D341Med (cell line): ENCODE measurements at places on chromosomes 12 and 14.
A peak's percentile ranks its signal among the peaks of the same experiment; 100 is the strongest.

DNA sequence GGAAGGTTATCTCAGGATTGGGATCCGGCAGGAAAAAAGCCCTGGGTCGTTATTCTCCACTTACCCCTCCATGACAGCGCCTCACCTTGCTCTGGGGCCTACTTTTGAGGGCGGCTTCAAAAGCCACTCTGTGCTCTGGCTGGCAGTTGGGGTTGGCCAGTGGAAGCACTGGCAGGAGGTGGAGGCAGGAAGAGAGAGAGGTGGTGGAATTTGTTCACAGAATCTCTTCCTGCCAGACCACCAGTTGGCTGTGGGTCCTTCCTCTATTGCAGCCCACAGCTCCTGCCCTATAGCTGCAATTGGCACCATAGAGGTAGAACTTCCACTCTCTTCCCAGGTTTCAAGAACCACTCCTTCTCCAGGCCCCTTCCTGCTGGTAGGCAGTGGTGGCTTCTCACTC lies 32.7 kb upstream of the SDR39U1 start:
- no peak for DNase-seq

- DNase-seq: no peak
These were observed 114.7 kb upstream of the EEA1 start for GRCh38 chr12:93043877-93044209.

DNA sequence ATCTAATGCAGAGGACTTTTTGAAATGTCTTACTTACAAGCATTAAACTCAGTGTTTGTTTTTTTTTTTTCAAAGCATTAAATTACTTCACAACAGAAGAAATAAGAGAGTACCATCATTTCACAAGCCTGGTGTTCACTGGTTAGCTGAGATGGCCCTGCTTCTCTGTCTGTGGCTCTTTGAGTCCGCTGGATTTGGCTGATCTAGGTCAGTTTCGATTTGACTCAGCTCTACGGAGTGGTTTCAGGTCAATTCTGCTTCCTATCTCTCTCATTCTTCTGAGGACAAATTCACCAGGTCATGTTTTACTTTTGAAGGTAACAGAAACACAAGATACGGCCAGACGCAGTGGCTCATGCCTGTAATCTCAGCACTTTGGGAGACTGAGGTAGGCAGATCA lies 1066.1 kb downstream of the FLRT2 start:
- DNase-seq: no peak

DNA sequence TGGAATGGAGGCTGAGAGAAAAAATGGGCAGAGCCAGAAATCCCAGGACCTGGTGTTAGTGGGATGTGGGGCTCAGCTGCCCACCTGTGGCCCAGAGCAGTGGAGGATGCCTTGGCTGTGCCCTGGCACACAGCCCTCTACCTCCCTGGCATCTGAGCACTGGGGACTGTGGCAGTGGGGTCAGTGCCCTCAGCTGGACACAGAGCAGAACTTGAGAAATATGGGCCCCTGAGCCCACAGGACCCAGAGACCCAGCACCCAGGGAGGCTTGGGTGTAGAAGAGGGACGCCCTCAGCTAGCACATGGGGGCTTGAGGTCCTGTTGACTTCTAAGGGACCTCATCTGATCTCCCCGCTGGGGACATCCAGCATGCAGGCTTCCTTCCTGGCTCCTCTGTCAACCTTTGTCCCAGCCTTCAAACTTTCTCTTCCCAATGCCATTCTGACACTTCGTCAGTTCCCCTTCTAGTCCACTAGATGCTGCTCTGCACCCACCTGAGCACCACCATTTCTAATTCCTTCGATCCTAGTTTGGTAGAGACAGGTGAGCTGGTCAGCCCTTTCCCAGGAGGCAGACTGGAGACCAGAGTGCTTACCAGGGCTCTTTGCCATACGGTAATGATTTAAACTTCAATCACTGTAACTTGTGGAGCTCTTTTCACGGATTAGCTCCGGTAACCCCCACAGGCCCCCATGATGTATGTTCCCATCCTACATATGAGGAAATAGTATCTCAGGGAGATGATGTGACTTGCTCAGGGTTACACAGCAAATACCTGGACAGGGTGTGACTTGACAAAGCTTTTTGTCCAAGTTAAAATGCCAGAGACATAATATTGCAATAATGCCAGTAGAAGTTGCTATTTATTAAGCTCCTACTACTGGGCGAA lies 143.7 kb downstream of the ASCL4 start:
- peak; percentile 45 for DNase-seq

DNA sequence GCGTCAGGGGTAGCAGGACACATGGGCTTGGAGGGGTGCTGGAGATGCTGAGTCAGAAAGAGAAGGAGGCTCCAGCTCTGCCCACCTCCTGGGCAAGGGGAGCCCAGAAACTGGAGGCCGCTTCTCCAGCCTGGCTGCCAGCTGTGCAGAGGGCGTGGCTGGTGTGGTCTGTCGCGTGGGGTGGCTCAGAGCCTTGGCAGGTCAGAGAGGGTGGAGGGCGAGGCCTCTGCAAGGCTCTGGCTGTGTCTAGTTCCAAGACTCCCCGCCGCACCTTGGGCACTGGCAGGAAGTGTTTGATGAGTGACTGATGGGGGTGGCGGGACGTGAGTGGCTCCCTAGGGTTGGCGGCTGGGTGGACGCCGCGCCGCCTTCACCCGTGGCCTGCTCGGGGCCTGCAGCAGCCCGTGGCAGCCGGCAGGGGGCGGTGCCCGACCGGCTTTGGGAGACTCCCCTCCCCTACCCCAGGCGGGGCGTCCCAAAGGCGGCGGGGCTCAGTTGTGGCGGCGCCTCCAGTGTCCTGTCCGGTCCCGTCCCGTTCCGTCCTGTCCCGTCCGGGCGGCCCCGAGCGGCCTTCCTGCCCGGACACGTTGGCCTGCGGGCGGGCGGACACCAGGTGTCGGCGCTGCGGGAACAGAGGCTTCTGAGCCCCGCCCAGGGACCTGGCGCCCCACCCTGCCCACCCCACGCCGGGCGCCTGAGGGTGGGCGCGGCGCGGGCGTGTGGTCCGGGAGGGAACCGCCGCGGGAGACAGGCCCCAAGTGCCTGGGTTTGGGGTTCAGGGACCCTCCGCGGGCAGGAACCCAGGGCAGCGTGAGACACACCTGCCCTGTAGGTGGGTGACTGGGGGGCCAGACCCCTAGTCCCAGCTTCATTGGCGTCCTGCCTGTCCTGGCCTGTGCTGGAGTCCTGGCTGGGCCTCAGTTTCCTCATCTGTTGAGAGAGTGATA lies 39.7 kb downstream of the KRT80 start:
- peak; percentile 92 for DNase-seq

- no peak for DNase-seq
These were observed 784.6 kb downstream of the LRFN5 start for GRCh38 chr14:42391146-42391834.

DNA sequence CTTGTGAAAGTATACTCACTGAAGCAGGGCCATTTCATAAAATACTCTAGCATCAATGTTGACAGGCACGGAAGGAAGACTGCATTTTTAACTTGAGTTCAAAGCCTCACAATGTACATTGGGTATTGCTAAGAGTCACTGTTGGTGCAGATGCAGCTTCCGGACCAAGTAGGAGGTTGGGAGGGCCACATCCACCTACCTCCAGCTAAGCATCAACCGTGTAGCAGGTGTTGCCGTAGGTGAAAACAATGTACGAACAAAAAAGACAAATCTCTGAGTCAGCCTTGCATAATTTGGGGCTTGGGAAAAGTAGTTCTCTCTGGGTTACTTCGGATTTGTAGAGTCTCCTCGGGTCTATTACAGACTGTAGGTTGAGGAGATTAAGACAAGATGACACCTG lies 48.1 kb downstream of the TMTC1 start:
- no peak for DNase-seq

- peak; percentile 65 for DNase-seq
These were observed 588.2 kb downstream of the NRXN3 start for GRCh38 chr14:78758333-78758732.

- peak; percentile 75 for DNase-seq
These were observed at the start of gene INHBE for GRCh38 chr12:57454566-57455373. Gene INHBE (plus strand): TSS chr12:57455307. CDS start chr12:57455537, 230 bp downstream.

GRCh38 chr12:122029620-122030423 lies 8.1 kb downstream of the BCL7A start:
- DNase-seq: no peak

DNA sequence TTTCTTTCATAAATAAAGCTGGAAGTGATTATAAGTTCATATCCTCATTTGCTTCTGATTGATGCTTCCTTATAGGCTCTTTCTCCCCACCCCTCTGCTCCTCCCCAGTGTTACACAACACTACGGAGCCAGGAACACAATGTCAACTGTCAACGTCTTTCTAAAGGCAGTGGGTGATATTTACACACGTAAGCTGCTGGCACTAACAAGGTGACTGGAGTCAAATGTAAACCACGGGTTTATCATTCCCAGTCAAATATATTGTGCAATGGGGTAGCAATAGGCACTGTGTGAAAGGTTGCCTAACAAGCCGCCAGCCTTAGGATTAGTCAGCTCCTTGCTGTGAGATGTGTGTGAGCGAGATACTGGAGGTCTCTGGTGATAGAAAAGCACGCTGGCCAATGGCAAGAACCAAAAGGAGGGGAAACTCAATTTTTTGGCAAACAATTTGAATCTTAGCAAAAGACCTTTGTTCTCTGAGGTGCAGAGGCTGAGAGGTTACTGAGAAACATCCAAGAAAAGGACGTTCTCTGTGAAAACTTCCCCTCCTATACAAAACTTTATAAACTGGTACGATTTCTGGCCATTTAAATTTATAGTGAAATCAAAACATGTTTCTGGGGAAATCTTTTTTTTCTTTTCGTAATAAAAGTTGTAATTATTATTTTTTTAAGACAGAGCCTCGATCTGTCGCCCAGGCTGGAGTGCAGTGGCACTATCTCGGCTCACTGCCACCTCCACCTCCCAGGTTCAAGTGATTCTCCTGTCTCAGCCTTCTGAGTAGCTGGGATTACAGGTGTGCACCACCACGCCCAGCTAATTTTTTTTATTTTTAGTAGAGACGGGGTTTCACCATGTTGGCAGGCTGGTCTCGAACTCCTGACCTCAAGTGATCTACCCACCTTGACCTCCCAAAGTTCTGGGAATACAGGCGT lies 22.3 kb upstream of the HECTD1 start:
- DNase-seq: no peak

GRCh38 chr14:86404989-86405649 lies 875.2 kb downstream of the FLRT2 start:
- no peak for DNase-seq

DNA sequence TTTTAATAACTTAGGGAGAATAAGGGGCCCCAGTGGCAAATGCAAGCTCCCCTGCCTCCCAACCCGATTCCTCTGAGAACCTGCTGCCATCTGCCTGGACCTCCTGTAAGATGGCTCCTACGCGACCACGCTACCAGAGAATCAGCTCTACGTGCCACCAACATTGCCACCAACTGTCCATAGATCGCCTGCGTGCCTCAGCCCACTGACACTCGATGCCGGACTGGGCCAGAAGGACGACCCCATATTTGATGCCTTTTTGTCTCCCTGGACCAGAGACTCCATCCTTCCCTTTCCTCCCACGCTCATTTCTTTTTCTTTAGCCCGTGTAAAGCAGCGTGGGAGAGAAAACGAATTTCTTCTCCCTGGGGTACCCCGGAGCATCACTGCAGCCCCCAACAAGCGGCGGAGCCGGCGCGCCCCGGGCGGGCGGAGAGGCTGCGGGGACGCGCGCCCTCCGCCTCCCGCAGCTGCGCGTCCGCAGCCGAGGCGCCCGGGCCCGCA lies 565 bp upstream of the KLHL42 start:
- peak; percentile 49 for DNase-seq

DNA sequence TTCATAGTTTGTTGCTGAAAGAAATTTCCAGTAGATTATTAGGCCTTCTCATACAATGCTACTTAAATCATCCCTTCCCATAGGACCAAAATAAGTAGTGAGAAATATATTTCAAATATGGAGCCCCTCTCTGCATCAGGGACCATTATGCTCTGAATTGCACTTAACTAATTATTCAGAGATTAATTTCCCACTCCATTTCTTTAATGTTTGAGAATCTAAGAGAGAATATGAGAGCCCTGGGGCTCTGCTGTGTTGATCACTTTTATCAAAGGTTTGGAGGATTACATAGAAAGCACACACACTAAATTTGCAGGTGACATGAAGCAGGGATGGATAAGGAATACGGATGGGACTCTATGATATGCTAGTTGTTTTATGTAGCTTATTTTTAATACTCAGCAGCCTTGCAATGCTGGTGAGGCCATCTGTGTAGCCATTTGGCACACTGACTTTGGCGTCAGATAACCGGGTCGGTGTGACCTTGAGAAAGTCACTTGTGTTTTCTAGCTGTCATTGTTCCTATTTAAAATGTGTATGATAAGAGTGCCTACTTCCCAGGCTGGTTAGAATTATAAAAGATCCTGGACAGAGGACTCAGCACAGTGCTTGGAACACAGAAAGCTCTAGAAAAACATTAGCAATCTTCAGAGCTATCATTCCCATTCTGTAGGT lies 49.9 kb upstream of the FBXO21 start:
- no peak for DNase-seq

- no peak for DNase-seq
These were observed 7.4 kb upstream of the KRT2 start for GRCh38 chr12:52659395-52659794.

DNA sequence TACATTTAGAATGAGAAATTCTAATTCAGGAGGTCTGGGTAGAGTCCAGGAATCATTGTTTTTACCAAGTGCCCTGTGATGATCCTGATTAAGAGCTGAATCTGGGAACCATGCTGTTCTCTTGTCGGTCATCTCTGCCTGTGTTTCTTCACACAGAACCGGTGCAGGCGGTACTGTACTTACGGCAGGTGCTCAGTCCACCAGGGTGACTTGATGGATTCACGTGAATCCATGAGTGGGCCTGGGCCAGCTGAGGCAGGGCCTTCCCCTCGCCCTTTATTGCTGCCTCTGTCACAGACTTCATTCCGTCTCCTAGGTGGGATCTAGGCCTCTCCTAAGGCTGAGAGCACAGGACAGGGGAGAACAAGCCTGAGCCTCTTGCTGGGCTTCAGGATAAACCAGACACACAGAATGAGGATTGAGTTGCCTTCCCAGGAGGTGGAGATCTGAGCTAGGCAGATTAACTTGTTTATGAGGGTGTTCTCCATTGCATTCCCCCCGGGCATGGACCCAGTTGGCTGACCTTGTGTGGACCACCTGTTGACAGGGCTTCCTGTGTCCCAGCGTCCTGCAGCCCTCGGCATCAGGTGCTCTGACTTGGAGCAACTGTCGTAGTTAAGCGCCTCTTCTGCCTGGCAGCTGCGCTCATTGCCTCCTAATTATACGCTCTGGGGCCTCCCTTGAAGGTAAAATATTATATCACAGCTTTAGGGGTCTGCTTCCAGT lies 42.1 kb downstream of the B4GALNT3 start:
- no peak for DNase-seq

- DNase-seq: peak; percentile 76
These were observed 60.6 kb upstream of the TMCC3 start for GRCh38 chr12:94710933-94711332.

GRCh38 chr14:96052541-96053247 lies 13.5 kb downstream of the C14orf132 start:
- DNase-seq: no peak

- no peak for DNase-seq
These were observed 106.4 kb downstream of the HECTD4 start for GRCh38 chr12:112275836-112276235.

- DNase-seq: no peak
These were observed 268.7 kb downstream of the DAD1 start for GRCh38 chr14:22320362-22320750.
